ENCODE measurements at places on chromosomes 7 and 10.

- DNase-seq: no peak
Observed at GRCh38 chr10:132906836-132907235, 35.5 kb downstream of the CFAP46 start.

DNA sequence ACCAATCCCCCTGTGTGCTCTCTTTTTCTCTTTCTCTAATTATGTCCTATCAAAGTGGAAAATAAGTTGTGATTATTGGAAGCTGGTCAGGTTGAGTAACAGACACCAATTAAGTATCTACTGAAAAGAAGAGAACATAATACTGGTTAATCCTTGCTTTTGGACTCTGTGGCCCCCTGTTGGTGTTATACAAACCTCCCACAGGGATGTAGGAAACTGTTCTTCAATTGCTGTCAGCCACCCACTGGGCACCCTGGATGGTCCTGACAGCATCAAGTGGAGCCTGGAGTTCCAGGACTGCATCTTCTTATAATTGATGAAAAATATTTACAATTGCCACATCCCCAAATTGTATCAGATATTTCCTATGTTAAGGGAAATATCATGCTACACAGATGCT lies 939.7 kb downstream of the KCNMA1 start:
- no peak for DNase-seq

DNA sequence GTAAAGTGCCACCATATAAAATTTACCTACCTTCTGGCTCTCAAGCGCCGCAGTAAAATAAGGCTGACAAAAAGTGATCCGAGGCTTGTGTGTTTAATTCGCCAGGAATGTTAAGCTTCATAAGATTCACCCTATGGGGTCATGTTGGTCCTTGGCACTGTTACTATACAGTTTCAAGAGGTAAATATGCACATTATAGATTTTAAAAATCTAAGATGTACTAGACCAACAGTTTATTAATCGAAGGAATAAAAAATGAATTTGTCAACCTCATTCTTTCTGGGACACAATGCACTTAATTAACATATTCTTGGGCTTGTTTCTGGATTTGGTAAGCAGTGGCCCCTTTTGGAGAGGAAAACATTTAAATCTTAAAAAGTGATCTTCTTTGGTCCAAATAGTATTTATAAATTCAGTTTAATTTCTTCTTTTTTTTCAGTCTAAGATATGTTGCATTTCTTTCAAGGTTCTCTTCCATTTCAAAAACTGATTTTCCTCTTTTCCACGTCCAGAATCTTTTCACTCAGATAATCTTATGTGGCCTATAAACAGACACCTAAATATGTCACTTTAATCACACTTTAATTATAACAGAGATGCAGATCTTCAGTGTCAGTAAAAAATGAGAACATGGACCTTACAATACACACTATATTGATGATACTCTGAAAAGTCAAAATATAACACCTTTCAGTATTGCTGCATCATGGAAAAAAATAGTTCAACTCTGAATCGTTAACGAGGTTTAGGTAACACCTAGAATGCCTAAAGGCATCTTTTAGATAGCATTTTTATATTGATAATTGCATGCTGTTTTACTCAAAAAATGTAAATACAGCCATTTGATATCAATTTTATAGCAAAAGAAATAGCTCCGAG lies 3.8 kb upstream of the SKIDA1 start:
- DNase-seq: no peak

GRCh38 chr7:112743811-112744210 lies 46.4 kb downstream of the TMEM168 start:
- DNase-seq: no peak

DNA sequence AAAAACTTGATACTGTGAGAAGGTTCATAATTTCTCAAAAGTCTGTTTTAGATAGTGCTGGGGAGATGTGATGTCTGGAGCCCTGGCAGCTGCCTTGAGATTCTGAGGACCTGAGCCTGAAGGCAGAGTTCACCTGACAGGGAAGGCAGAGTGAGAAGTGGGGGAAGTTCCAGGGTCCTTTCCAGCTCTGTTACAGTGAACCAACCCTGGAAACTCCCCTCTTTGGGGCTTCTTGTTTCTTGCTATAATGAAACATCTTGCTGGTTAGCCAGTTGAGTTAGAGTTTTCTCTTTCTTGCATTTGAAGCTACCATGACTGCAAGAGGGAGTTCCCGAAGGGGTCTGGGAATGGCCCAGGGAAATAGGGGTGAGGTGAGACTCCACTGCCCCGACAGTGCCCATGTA lies 158.9 kb upstream of the TNRC18 start:
- DNase-seq: no peak

DNA sequence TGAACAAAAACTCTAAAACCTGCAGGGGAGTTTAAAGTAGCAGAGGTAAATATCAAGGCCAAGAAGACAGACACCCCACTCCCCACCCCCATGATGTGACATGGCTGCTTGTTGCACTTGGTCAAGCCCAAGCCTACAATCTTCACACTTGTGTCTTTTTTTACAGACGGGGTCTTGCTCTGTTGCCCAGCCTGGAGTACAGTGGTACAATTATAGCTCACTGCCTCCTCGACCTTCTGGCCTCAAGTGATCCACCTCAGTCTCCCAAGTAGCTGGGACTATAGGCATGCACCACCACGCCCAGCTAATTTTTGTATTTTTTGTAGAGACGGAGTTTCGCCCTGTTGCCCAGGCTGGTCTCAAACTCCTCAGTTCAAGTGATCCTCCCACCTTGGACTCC lies 71.9 kb upstream of the CYTH3 start:
- DNase-seq: no peak

DNA sequence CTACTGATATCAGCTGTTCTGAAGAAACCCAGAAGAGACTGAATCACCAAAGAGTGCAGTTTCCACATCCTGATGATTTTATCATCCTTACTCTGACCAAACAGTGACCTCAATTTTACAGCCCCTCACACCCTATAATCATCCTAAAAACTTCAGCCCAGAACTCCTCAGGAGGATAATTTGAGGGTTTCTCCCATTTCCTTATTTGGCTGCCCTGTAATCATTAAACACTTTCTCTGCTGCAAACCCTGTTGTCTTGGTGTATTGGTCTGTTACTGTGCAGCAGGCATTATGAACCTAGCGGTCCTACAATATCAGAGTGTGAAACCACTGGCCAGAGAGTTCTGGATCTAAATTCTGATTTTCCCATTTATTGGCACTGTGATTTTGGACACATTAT lies 141.7 kb downstream of the PCLO start:
- DNase-seq: no peak

GRCh38 chr10:108913300-108913699 lies 1010.0 kb downstream of the XPNPEP1 start:
- DNase-seq: no peak

- DNase-seq: no peak
Observed at GRCh38 chr7:40509287-40509996, 374.6 kb downstream of the SUGCT start.

GRCh38 chr7:8435590-8436545 lies 2.5 kb downstream of the NXPH1 start:
- DNase-seq: no peak

- DNase-seq: no peak
Observed at GRCh38 chr7:101066833-101067177, 18.5 kb upstream of the TRIM56 start.

Measured in activated CD8-positive, alpha-beta memory T cell treated with anti-CD3 and anti-CD28 coated beads, Interleukin-2, amount 10 ng/mL, durations not matched to agents 7 days and 5 days (primary cell).